ENCODE measurements at places on chromosomes 2 and 18. TPM values are rescaled to one million over a fixed set of nuclear protein-coding genes. Genes with fewer than 3 reads are reported as not detected.

GRCh38 chr2:141929331-141930252 lies 201.2 kb downstream of the LRP1B start:
- DNase-seq: no peak

- no peak for DNase-seq
Observed at GRCh38 chr2:151165105-151165684, 96.5 kb downstream of the RBM43 start.

DNA sequence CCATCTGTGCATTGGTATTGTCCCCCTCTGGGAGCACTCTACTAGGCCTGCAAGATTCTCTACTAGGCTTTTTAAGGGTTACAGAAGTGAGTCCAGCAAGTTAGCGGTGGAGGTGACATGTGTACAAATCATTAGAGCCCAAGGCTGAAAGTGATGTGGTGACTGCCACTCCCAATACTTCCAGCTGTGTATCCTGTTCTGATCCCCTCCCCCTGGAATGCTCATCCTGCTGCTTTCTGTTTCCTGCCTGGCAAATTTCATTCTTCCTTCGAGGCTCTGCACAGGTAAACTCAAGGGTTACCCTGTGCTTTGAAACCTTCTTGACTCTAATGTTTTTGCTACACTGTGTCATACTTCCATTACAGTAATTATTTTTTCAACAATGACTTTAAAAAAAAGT lies 258.5 kb upstream of the REV1 start:
- DNase-seq: no peak

ACSL3 gene
- total RNA-seq: 50.8 TPM

NLRC4 gene
- 1.1 TPM for total RNA-seq

- peak; percentile 77 for DNase-seq
Observed at GRCh38 chr2:202871300-202872141, at the start of gene ICA1L. Gene ICA1L (minus strand): TSS chr2:202871766. CDS start chr2:202829009, 42,757 bp downstream.

- DNase-seq: no peak
Observed at GRCh38 chr2:34340307-34340706, 741.2 kb upstream of the FAM98A start.

DNA sequence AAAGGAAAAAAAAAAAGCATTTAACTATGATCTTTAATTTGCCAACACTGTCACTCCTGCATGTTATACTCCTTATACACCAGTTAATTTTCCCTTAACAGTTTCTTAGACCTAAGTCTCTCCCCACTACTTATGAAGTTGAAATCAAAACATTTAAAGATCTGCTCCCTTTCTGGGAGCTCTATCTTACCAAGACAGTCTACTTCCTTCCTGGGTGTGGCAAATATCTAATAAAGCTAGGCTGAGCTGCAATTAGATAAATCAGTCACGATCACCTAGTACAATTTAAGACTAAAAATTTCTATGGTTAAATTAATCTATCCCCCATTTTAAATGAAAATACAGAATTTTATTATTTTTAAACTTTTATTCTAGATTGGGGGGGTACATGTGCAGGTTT lies 33.4 kb downstream of the PUM2 start:
- no peak for DNase-seq

DSEL gene
- 1.7 TPM for total RNA-seq

- DNase-seq: peak; percentile 44
Observed at GRCh38 chr2:216620786-216621185, 12.4 kb upstream of the IGFBP2 start.

- no peak for DNase-seq
Observed at GRCh38 chr2:217736776-217737550, 265.8 kb downstream of the TNS1 start.

- DNase-seq: no peak
Observed at GRCh38 chr2:25177211-25177611, 8.8 kb upstream of the POMC start.

DNA sequence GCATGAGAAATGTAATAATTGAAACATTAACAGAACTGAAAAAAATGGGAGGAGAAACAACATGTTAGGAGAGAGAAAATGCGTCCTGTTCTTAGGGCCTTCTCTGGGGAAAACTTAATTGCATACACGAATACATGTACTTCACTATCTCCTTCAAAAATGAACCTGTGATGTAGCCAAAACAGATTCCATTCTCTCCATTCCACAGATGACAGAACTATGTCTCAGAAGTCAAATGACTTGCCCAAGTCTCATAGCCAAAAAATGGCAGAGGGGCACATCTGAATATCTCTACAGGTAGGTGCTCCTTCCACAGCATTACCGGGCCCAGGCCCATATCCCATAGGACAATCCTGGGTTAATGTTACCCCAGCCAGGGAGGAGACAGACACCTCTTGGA lies 3.9 kb upstream of the DCTN1 start:
- no peak for DNase-seq

IL1F10 gene
- total RNA-seq: not detected

GKN2 gene
- total RNA-seq: not detected

GRCh38 chr2:120764991-120765677 lies 29.5 kb downstream of the GLI2 start:
- DNase-seq: peak; percentile 67

STAM2 gene
- total RNA-seq: 22.6 TPM

GRCh38 chr2:18117592-18117991 lies 239.1 kb downstream of the KCNS3 start:
- no peak for DNase-seq

DNA sequence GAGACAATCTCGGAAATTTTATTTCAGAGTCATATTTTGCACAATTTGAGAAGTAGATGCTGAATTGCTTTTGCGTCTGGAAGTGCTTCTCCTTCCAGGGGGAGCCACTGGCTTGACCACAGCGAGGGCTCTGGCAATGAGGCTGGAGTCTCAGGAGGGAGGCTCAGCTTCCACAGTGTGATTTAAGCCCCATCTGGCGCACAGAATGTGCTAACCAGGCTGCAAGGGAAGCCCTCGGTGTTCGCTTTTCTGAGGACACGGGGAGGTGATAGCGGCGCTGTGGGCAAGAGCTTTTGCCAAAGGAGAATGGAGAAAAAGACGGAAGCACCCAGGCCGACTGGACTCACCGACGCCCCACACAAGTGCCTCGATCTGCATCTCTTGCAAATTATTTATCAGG lies 52.4 kb downstream of the ADI1 start:
- no peak for DNase-seq

Data from Right ventricle myocardium superior (tissue), 1 donor.